NCI-H524 treated with DMSO at 0.1 percent for 48 hours (cell line): ENCODE measurements at places on chromosomes 16 and 17.

GRCh38 chr17:13775450-13775849, 173.7 kb upstream of the HS3ST3A1 start:
- DNase-seq = no peak

DNA sequence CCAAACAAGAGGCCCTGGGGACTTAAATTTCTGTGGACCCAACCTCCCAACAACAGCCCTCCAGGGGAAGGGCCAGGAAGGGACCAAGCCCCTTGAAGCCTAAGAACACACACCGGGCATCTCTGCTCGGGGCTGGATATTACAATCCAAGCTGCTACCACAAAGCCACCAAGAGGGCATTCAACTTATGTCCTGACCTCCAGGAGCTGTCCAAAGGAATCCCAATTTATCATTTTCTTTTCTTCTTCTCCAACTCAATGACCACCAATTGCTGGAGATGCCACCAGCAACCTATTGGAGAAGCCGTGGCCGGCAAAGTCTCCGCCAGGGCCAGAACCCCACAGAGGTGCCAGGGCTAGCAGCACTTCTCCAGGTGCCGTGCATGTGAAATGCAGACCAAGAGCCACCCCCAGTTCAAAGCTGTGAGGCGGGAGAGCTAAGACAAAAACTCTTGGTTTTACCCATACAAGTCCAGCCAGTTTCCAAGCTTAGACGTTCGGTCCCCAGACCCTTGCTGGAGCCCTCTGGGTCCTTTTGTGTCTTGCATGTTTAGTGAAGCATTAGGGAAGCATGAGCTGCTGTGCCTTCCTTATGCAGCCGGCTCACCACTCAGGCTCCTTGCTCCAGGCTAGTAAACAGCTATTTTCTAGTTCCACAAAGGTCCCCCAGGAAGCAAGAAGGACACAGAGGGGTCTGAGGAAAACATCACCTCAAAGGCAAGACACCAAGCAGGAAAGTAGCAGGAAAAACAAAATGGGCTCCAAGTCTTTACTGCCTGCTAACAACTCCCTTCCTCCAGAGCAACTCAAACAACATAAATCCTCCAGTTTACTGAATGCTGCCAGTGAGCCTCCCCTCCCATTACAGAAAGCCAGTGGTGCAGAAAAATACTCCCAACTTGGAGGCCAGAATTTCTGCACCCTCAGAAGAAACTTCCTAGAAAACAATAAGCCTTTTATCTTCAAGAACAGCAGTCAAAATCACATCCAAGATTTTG, 3.2 kb downstream of the PITPNA start:
- no peak for DNase-seq

GRCh38 chr17:16254773-16255400, 37.9 kb downstream of the PIGL start:
- DNase-seq = no peak

DNA sequence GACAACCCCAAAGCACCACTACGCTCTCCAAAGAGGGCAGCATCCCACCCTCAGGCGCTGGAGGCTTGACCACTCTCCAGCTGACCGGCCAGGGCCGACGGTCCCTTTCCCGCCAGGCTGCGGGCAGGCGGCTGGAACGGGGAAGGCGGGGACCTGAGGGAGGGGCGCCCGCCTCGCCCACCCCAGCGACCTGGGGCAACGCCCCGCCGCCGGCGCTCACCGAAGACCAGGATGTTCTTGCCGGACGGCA, 431 bp downstream of the DYNC1LI2 start:
- no peak for DNase-seq

DNA sequence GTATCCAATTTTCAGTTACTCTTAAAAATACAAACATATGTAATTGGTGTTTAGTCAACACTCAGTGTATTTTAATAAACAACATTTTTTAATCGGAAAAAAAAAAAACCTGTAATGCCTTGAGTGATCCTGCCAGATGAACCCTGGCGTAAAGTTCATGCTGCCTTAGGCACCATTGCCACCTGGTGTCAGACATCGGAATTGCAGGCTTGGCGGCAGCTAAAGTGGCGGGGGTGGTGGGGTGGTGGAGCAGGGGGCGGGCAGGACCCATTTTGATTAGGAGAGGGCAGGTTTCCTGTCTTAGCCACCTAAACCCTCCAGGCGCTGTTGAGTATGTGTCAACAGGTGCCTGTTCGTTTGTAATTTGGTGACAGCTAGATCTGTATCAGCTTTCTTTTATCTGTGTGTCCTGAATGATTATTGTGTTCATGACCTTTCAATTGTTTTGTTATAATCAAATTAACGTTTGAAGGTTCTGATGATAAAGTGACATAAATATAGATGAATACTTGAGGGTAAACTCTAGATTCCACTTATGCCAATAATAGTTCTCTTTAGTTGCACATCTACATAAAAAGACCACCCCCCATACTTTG, 588.7 kb downstream of the CDH13 start:
- no peak for DNase-seq

DNA sequence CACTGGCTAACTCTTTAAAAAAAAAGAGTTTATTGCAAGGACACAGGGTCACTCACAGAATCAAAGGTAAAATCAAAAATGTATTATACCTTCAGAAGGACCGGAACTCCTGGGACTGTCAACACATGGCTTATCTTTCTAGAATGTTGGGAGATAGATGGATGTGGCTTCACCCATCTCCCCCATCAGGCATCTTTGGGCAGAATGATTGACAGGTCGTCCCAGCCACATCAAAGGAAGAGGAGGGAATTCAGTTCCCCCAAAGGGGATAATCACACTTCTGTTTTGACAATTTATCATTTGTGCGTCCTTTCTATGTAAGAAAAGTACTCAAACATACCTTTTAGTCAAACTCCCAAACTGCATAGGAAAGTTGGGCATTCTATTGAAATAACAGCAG, 228.6 kb upstream of the CDH5 start:
- no peak for DNase-seq

- no peak for DNase-seq
Observed at GRCh38 chr17:35614810-35615209, 27.7 kb downstream of the AP2B1 start.

- no peak for DNase-seq
Observed at GRCh38 chr16:9509663-9510062, 418.2 kb downstream of the HAPSTR1 start.

- no peak for DNase-seq
Observed at GRCh38 chr16:55325080-55325447, 1.1 kb downstream of the IRX6 start.
